ENCODE measurements at places on chromosomes 12 and 14.
A peak's percentile ranks its signal among the peaks of the same experiment; 100 is the strongest.

DNA sequence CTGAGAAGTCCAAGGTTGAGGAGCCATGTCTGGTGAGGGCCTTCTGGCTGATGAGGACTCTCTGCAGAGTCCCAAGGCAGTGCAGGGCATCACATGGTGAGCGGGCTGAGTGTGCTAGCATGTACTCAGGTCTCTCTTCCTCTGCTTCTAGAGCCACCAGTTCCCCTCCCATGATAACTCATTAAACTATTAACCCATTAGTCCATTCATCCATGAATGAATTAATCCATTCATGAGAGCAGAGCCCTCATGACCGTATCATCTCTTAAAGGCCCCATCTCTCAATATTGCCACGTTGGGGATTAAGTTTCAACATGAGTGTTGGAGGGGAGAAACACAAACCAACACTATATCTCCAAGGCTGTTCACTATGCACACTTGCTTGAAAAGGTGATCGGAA is 83.7 kb downstream of the TMEM30B start:
- DNase-seq: no peak

DNA sequence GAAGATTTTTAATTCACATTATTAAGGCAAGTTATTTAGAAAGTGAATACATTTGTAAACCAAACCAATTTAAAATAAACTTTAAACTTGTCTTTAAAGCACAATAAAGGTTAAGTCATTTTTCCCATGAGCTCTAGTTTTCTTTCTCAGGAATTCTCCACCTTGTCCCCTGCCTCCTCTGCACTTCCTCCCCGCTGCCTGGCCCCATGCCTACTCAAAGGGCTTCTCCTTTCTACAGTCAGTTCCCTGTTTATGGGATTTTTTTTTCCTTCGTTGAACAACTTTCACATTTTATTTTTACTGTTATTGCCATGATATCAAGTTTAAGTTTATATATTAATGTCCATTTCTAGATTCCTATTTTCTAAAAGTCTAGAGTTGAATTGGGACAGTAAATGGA is 223.0 kb downstream of the SLC25A21 start:
- DNase-seq: no peak

GRCh38 chr12:14416658-14417057 is 51.2 kb downstream of the ATF7IP start:
- no peak for DNase-seq

GRCh38 chr14:69518289-69519101 is 34.0 kb downstream of the PLEKHD1 start:
- no peak for DNase-seq

GRCh38 chr12:90393089-90393488 is 561.9 kb downstream of the CCER1 start:
- DNase-seq: no peak

GRCh38 chr12:42957136-42957535 is 367.6 kb upstream of the PRICKLE1 start:
- DNase-seq: no peak

- DNase-seq: no peak
Observed at GRCh38 chr12:5785601-5786000, 159.5 kb downstream of the ANO2 start.

GRCh38 chr12:92585115-92585727 is 117.6 kb upstream of the PLEKHG7 start:
- DNase-seq: no peak

DNA sequence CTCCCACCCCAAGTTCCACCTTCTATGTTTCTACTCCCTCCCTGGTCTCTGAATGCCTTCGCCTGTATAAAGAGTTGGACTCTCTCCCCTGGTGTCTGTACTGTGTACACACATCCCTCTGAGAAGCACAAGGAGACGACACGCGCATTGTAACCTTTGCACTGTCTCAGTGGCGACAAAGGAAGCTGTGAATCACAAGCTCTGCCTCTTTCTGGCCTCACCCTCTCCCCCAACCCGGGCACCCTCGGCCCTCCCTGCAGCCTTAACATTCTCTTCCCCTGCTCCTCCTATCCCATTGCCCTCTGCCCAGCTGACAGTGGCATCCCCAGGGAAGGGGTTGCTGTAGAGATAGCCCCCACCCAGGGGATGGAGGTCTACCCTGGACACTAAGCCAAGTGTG is 2.5 kb upstream of the SMARCD1 start:
- no peak for DNase-seq

DNA sequence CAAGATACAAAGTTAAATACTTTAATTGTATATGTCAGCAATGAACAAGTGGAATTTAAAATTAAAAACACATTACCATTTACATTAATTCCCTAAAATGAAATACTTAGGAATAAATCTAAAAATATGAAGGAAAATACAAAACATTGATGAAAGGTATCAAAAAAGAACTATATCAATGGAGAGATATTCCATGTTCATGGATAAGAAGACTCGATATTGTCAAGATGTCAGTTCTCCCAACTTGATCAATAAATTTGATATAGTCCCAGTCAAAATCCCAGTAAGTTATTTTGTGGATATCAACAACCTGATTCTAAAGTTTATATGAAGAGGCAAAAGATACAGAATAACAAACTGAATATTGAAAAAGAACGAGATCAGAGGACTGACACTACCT is 33.5 kb downstream of the GPR68 start:
- DNase-seq: no peak

DNA sequence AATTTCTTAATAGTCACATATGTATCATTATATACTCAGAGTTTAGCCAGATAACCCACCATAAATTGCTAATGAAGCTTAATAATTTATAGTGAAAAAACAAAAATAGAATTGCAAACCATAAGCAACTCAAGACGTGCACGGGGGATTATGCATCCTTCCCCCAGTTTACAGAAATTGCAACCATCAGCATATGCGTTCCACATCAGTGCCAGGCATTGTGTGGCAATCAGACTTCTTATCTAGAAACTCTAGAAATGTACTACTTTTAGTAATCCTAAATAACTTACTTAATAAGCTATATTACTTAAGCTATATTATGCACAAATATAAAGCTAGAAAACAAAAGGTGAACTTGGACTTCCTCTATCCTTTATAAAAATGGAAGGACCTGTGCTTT is 115.8 kb downstream of the CRADD start:
- no peak for DNase-seq

GRCh38 chr14:68794851-68795596 is 2.2 kb upstream of the ZFP36L1 start:
- DNase-seq: peak; percentile 78

- no peak for DNase-seq
Observed at GRCh38 chr12:94795520-94795919, 145.2 kb upstream of the TMCC3 start.

- no peak for DNase-seq
Observed at GRCh38 chr14:61482348-61483206, 161.2 kb downstream of the PRKCH start.

DNA sequence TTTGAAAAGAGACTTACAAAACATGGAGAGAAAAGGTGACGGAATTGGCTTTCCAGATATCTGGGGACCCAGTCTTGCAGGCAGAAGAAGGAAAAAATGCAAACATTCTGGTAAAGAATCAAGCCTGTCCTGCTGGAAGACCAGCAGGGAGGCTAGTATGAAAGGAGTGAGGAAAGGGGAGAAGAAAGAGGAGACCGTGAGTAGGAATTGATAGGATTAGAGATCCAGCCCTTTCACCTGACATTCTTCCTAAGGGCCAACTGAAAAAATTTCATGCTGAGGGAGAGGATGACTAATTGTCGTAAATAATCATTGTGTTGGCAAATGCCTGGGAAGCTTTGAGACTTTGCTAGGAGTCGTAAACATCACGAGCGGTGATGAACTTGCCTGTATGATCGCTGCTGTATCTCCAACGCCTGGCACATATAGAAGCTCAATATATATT is 12.1 kb downstream of the BHLHE41 start:
- no peak for DNase-seq

DNA sequence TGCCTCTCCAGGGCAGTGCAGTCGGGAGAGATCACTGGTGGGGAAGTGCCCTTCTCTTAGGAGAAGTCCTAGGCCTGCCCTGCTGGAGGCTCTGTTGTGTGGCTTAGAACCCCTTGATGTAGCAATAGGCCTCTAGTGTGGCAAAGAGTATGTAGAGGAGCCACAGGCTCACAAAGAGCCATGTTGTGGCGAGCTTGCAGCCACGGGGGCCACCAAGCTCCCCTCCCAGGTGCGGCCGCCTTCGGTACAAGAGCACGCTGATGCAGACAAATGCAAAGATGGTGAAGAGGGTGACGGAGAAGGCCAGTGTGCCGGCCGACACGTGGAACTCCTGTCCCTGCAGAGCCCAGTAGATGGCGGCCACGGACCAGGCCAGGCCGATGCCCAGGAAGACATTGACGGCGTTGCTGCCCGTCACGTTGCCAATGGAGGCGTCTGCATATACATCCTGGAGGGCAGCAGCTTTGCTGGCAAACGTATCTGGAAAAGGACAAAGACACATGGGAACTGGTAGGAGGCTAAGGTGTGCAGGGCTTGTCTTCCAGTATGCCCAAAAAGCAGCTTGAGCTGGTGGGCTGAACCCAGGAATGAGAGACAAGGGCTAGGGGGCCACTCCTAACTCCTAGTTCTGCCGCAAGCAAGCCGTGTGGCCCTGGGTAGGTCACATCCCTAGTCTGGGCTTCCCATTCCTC is 142.8 kb downstream of the SLC8A3 start:
- peak; percentile 38 for DNase-seq

- no peak for DNase-seq
Observed at GRCh38 chr12:80858356-80858755, 79.4 kb downstream of the LIN7A start.

DNA sequence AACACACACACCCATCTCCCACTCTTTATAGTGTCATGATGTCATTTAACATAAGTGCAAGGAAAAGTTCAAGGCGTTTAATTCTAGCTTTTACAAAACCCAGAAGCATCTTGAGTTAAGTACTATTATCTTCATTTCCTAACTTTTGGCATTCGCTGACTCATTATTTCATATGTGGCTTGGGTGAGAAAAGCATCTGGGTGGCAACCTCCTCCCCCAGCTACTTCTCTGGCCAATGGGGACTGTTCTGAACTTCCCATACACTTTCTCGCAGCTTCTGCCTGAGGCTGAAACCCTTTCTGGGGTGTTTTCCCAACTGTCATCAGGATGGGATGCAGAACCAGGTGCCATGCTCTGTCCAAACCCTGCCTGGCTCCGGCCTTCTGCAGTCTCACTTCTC is 2.8 kb upstream of the MARK3 start:
- no peak for DNase-seq

GRCh38 chr12:32107359-32108267 is 966 bp downstream of the BICD1 start:
- DNase-seq: peak; percentile 62

DNA sequence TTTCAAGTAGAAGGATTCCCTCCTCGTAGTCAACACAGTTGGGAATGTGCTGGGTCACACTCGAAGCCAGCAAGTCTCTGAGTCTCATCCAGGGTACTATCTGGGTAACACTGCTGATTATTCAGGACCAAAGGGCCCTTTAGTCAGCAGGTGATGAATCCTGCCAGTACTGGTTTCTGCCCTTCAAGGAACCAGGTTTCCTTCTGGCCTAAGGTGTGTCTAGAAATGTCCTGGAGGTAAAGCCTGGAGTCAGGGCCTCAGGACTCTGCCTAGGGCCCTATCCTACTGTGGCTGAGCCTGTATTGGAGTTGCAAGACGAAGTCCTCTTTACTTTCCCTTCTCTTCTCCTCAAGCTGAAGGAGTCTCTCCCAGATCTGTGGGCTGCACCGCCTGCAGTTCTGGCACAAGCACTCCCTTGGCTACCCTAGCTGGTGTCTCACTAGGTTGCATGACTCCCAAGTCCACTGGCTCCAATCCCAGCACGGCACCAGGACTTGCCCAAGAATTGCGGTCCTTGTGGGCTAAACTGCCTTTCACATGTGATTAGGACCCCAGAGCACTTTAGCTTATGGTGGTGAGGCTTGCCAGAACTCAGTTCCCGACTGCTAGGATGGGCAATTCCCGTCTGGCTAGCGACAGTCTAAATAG is 193.7 kb upstream of the PDE3A start:
- no peak for DNase-seq

DNA sequence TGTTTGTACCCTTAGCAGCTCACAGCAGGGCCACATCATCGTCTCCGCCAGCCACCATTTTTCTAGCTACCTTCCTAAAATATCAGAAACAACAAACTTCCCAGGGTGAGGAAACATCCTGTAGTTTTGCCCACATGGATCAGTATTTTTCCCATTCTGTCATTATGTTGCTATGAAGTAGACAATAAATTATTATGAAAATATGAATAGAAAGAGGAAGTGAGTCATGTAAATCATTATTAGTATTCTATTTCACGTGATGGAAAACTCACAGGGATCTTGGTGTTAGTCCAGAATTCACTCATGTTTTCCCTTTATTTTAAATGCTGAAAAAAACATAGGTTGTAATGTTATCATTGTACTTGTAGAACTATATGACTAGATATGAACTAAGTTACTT is 319.4 kb downstream of the SYT1 start:
- no peak for DNase-seq

DNA sequence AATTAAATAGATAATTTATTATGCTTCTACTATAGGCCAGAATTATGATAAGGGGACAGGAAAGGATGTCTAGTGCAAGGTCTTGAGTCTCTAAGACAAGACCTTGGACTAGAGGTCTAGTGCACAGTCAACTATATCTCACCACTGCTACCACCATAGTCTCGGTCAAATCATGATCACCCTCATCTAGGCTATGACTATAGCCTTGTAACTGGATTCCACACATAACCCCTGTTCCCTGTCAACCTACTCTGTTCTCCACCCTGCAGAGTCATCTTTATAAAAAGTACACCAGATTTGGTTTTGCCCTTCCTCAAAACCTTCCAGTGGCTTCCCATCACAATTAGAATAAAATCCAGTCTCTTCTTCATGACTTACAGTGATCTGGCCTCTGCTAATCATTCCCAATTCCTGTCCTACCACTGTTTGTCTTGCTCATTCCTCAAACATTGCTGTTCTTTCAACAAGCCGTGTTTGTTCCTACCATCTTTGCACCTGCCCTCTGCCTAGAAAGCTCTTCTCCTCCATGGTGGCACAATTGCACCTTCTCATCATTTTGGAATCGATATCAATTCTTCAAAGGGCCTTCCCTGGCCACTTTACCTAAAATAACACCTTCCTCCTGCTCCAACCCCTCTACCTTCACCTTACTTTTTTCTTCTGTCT is 169.4 kb downstream of the FOXN3 start:
- no peak for DNase-seq

DNA sequence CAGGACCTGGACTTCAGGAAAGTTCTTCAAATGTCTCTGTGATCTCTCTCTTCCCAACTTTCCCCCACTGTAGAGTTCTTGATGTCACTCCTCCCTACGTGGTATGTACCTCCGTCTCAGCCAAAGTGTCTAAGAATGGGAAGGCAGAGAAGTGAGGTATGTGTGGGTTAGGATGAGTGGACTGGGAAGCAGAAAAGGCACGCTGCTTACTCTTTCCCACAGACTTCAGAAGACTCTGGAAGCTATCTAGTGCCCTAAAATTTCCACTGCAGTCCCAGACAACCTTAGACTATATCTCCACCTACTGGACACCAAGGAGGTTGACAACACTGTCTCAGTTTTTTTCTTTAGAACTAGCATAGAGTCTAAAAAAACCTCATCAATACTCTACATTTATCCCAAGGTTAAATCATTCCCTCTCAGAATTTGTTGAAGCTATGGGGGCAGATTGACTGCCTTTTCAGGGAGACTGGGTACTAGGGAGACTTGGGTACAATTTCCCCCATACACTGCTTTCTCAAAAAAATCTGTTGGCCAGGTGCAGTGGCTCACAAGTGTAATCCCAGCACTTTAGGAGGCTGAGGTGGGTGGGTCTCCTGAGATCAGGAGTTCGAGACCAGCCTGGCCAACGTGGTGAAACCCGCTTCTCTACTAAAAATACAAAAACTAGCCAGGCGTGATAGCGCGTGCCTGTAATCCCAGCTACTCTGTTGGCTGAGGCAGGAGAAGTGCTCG is 20.6 kb upstream of the ITGA5 start:
- peak; percentile 36 for DNase-seq

GRCh38 chr12:102043928-102044327 is 17.9 kb downstream of the WASHC3 start:
- DNase-seq: no peak
